A549 (cell line): ENCODE measurements at places on chromosomes 4 and X. TPM values are rescaled to one million over a fixed set of nuclear protein-coding genes. Genes with fewer than 3 reads are reported as not detected.

The SOX3 gene
- not detected in 3 replicates for polyA plus RNA-seq

The SH3RF1 gene
- polyA plus RNA-seq = 7.4 to 8.2 TPM (median 8.0 TPM) in 3 replicates

The TMSB15B gene
- 5.3 to 8.0 TPM (median 6.5 TPM) in 3 replicates for polyA plus RNA-seq

The RPA4 gene
- polyA plus RNA-seq = 0.09 to 0.26 TPM (median 0.12 TPM) in 3 replicates

The RPL39 gene
- polyA plus RNA-seq = 4,937 to 5,260 TPM (median 4,942 TPM) in 3 replicates

- no peak for DNase-seq
Observed at GRCh38 chr4:25351777-25352416, 25.2 kb upstream of the ANAPC4 start.

DNA sequence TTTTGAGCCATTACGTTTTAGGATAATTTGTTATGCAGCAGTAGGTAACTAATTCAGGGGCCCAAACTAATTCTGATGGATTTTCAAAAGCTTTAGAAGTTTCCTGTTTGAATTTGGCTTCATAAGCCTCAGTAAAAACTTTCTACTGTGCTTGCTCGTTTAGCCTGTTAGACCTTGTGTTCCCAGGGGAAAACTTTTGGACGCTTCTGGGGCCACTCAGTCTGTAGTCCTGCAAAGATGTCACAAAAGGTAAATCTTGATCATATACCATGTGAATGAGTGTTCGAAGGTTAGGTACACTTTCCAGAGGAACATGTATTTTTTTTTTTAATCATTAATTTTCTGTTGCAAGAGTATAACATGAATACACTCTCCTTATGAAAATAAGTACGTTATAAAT is 70.7 kb downstream of the SUPT20HL2 start:
- no peak for DNase-seq

GRCh38 chr4:154660052-154660451 is 47.6 kb upstream of the FGG start:
- peak; percentile 5 for DNase-seq

DNA sequence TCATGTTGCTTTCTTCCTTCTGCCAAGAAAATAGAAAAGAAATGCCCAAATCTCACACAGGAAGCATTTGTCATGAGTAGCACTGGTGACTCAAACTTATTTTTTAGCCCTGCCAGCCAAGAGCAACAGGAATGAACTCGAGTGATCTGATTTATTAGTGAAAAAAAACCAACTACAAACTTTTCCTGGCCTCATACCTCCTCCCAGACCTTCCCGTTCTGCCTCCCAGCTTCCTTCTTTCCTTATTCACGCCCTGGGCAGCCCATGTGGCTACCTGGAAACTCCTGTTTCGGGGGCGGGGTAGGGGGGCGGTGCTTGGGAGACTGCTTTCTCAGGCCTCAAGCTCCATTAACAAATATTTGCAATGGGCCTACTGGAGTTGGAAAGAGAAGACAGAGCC is 178.5 kb downstream of the NHS start:
- DNase-seq = no peak

GRCh38 chr4:165361810-165362209 is 17.0 kb upstream of the CPE start:
- no peak for DNase-seq

GRCh38 chr4:145881576-145881975 is 57.0 kb downstream of the ZNF827 start:
- DNase-seq = no peak

- no peak for DNase-seq
Observed at GRCh38 chr4:185721190-185722028, 90.6 kb downstream of the SORBS2 start.
